ENCODE measurements at places on chromosomes 4 and X.

DNA sequence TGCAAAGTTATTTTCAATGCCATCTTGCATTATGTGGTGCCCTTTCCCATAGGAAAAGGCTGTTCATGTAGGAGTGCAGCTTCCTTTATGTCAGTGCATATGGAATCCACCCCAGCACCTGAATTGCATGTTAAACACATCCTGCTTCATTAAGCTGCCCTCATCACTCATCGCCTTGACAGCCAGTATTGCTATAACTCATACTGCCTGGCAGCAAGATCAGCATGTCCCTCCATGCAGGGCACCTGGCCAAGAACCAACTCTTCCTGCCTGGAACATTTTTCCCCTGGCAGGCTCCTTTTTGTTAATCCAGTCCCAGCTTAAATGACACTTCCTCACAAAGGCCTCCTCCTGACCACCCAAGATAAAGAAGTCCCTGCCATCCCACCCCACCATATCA, 23.5 kb upstream of the CA5B start:
- no peak for DNase-seq

GRCh38 chr4:82748810-82749470, 49.7 kb downstream of the SCD5 start:
- DNase-seq = no peak

DNA sequence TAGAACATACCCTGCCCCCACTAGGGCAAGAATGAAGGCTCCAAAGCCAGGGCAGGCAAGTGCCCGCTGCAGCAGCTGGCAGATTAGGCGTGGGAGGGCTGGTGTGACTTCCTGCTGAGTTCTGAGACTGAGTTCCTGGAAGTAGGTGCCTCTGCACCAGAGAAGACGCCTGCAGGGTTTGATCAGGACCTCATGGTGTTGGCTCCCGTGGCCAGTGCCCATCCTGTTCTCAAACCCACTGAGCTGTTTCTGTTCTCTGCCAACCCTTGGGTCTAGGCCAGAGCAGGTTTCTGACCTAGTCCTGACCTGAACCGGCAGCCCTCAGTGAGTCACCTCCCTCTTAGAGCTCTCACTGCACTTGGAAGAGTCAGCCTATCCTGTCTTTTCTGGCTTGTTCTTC, 220.7 kb downstream of the HS6ST2 start:
- peak; percentile 3 for DNase-seq

DNA sequence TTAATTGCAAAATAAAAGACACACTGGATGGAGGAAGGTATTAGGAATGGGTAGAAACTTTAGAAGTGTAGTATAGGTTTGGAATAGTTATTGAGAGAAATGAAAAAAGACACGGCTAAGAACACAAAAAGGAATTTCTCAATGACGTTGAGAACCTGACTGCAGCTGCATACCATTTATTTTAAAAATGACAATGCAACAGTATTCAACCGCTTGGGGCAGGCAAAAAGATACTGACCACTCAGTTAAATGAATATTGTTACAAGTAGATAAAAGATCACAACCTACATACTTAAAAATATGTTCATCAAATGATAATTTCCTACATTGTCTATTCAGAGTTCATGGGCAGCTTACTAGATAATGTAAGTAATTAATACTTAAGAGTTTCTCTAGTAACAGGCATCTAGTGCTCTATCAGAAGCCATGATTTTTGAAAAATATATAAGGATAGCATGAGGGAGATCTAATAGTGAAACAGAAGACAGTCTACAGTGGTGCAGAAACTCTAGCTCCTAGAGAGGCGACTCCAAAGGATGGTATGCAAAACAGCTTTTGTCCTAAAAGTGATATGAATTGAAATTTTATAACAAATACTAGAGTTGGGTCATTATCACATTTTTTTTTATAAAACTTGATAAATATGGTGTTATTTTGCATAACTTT, 216.2 kb upstream of the VEGFC start:
- DNase-seq = no peak

GRCh38 chr4:128600996-128601871, 208.3 kb upstream of the JADE1 start:
- DNase-seq = no peak

DNA sequence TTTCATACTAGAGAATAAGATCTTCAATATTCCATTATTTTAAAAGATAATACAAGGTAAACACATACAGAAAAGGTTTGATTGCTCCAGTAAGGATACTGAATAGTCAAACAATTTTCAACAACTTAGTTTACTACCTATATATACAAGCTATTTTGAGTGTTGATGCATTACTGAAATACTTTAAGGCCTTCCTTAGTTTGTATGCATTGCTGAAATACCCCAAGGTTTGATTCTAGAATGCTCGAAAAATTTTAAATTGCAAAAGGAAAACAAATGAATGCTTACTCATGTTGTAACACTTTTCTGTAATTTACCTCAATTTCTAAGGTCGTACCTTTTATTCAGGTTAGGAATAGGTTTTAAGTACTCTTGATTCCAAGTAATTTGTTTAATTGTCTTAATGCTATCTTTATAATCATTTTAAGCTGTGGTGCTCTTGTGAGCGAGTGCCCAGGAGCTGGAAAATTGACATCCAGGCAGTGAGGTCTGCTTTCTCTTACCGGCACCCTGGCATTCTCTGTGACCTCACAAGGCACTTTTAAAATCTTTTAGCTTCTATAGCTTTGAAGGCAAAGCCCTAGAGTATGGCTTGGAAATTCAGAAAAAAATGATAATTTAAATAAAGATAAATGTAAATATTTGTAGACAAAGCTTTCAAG, 114.0 kb downstream of the BMPR1B start:
- no peak for DNase-seq

Data from activated T-helper 1 cell treated with anti-CD3 and anti-CD28 coated beads, Interleukin-2, amount 50 U/mL, for 16 hours (primary cell).